ENCODE measurements at places on chromosomes 4 and X. TPM values are rescaled to one million over a fixed set of nuclear protein-coding genes. Genes with fewer than 3 reads are reported as not detected.

DNA sequence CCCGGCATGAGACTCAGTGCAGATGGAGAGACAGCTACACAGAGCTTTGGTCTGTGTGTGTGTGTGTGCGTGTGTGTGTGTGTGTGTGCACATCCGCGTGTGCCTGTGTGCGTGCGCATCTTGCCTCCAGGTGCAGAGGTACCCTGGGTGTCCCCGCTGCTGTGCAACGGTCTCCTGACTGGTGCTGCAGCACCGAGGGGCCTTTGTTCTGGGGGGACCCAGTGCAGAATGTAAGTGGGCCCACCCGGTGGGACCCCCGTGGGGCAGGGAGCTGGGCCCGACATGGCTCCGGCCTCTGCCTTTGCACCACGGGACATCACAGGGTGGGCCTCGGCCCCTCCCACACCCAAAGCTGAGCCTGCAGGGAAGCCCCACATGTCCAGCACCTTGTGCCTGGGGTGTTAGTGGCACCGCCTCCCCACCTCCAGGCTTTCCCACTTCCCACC lies 14.3 kb downstream of the FGFR3 start:
- DNase-seq: no peak

DNA sequence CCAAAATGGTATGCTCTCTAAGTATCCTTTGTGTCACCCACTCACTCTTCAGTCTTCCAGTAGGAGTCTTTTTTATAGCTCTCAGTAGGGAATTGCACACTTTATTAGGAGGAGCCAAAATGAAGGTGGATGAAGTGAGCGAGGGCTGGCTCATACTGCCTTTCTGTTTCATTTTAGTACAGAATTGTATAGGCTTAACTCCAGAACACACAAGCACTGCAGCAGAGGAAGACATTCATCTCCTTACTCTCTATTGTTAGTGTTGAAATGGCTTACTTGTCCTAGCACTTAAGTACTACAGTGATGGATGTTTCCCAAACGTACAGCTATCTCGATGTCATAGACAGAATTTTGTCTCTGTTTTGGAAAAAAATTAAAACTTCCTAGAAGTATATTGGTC lies 327.3 kb upstream of the ATOH1 start:
- DNase-seq: no peak

DNA sequence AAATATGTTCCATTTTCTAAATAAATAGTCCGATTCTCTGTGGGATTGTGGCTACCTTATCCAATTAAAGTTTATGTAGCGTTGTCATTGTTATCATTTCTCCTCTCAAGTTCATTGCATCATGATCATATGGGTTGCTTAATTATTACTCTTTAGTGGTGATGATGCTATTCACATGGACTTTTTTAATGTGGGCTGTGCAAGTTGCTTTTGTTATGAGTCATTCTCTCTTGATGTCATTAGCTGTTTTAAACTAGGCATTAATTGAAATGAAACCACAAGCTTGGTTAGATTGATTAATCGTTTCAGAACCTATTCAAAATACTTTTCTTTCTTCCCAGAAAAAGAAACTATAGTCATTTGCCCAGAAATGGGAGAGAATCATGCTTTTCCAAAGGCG lies 38.2 kb downstream of the NHS start:
- no peak for DNase-seq

FGFBP2 gene
- 1.0 TPM for total RNA-seq

GRCh38 chrX:48794911-48795515 lies 6.9 kb upstream of the HDAC6 start:
- no peak for DNase-seq

Measured in thyroid gland (tissue), 4 donors.